ENCODE measurements at places on chromosomes 2 and 18. TPM values are rescaled to one million over a fixed set of nuclear protein-coding genes. Genes with fewer than 3 reads are reported as not detected.

Gene DCC
- 2.2 TPM for total RNA-seq

Gene PPP4R3B
- 77.7 TPM for total RNA-seq

Gene IGFBP2
- total RNA-seq = 296 TPM

Gene ST8SIA3
- total RNA-seq = not detected

Gene IRS1
- total RNA-seq = 11.2 TPM

Gene GAD1
- not detected for total RNA-seq

Gene CFAP65
- total RNA-seq = not detected

Gene DSC3
- total RNA-seq = not detected

Gene FAP
- total RNA-seq = 1.5 TPM
